ENCODE measurements at places on chromosomes 4 and X.

- no peak for DNase-seq
Observed at GRCh38 chrX:41734530-41734929, 10.5 kb downstream of the GPR82 start.

GRCh38 chrX:1440506-1440905, 12.2 kb downstream of the ASMTL start:
- no peak for DNase-seq

DNA sequence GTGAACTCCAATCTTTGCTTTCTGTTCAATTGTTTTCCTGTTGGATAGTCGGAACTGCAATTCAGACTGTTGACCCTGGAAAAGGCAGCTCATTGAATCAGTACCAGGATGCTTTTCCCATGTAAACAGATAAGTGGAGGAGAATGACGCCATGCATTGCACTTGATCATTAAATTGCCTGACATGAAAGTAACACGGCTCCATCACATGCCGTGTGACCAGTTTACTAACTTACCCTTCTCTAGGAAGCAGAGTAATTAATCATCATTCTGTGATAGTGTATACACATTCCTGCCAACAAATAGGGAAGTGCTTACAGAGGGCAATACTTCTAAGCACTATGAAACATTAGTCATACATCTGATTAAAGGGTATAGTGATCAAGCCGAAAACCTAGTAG, 101.4 kb downstream of the PPARGC1A start:
- no peak for DNase-seq

DNA sequence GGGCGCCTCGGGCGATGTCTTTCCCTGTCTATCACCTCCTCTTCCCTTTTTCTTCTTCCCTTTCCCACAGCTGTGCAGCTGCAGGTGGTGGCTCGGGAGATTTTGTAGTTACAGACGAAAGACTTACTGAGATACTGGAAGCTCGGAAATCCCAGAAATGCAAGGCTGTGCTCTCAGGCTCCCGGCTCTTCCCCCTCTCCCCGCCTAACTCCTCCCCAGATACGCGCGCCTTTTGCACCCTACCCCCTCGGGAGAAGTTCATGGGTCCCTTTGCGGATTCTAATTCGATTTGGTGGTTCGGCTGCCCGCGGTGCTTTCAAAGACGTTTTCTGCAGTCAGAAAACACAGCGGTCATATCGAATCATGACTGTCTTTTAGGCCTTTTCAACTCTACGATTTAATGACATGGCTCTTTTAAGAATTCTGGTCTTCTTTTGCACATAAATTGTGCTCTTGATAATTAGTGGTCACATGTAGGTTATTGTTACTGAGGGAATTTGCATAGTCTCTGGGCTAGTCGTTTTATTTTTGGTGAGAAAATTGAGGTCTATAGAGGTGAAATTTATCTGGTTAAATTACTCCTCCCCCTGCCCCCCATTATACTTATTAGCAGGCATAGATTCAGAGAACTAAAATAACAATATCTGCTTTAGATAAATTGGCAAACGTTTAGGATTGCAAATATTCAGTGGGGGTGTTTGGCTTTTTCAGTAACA, 1.6 kb downstream of the SEPTIN11 start:
- DNase-seq = no peak

DNA sequence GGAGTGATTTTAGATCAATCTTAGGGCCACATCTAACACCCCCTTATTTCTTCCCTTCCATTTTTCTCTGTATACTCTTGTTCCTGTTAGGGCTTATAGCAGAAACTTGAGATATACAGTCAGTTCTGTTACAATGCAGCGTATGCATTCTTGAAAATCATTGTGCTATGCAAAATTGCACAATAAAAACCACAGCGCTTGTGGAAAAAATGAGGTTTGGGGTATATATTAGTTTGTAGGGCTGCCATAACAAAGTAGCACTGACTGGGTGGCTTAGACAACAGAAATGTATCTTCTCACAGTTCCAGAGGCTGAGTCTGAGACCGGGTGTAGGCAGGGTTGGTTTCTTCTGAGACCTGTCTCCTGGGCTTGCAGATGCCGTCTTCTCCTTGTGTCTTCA, 59.0 kb downstream of the WWC2 start:
- no peak for DNase-seq

- DNase-seq = no peak
Observed at GRCh38 chrX:152072236-152072635, 66.1 kb downstream of the MAGEA10 start.

- DNase-seq = no peak
Observed at GRCh38 chr4:114057746-114058145, 78.3 kb upstream of the ARSJ start.

DNA sequence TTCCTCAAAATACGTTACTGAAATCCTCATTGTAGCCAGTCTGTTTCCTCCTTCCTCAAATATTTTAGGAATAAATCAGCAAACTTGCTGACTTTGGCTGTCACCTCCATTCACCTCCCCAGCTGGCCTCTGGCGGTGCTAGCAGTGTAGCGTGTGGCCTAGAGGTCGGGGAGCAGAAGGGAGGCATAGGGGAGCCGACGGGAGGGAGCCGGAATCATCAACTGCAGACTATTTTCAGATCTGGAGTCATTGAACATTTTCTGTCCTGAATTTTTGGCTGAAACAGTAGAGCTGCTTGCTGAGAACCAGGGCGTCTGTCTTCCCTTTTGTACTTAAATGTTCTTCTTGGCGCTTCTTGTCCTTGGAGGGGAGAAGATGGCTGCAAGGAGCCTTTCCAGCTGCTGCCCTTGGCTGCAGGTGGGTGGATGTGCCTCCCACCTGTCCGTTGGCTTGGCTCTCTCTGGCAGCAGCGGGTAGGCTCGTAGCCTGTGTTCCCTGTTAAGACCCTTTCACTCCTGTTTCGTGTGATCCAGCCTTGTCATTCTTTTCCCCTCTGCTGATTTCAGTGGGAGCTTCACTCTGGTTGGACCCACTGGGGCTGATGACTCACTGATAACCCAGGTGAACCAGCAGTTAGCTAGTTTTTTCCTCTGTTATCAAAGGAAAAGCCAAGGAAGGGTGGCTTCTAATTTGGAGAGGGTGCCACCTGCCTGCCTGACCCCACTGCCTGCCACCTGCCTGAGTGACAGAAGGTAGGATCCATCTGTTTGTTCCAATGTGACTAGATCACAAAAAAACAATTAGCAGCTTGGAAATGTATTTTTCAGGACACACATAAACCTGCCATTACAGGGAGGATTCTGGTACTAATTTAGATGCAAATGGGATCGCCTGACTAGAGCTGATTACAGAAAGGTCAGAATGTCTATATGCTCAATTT, 135.9 kb downstream of the GATB start:
- no peak for DNase-seq

DNA sequence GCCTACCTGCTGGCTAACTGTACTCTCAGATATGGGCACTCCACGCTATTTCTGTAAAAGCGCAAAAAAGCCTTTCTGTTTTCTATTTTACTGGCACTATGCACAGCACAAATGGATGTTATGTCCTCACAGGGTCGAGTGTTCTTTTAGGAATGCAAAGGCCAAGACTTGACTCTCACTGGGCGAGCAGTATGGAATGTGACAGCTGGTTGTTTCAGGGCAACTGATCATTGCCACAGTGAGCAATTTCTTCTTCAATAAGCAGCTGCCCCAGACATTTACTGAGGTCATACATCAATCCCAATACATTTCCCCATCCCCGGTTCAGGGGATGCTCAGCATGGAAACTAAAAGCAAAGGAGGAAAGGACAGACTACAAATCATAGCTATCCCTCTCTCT, 58.2 kb downstream of the PDE5A start:
- no peak for DNase-seq

Measured in CD4-positive, alpha-beta T cell treated with Interleukin-6 at 100 ng/mL for 8 hours (primary cell).